8988T (cell line): ENCODE measurements at places on chromosomes 16 and 17.

GRCh38 chr16:24769806-24770205 is 40.4 kb downstream of the TNRC6A start:
- DNase-seq, result no peak

GRCh38 chr16:83794860-83795554 is 12.8 kb upstream of the HSBP1 start:
- no peak for DNase-seq

GRCh38 chr17:29156781-29157180 is 23.4 kb downstream of the MYO18A start:
- no peak for DNase-seq

DNA sequence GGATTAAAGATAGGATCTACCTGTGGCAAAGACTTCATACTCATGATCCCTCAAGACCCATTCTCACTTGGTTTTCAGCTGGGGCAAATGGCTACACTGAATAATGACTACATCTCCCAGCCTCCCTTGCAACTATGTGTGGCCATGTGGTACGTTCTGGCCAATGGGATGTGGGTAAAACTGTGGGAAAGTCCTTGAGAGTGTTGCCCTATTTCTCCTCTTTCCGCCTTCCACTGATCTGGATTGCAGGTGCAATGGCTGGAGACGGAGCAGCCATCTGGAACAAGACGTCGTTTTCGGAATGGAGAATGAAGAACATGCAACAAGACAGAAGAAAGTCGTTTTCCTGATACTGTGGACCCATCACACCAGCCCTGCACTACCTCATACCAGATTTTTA is 48.5 kb downstream of the HAPSTR1 start:
- no peak for DNase-seq

DNA sequence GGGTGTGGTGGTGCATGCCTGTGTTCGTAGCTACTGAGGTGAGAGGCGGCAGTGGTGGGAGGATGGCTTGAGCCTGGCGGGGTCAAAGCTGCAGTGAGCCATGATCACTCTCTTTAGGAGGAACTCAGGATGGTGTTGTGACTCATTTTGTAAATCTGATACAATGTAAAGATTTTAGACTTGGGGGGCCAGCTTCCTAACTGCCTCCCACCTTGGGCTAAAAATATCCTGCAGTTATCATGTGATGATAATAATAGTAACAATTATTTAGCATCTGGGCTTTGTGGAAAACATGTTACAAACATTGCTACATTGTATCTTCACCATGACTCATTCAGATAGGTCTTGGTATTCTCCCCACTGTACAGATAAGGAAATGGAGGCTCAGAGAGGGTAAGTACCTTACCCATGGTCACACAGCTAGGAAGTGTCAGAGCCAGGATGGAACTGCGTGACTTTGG is 7.4 kb downstream of the CTNS start:
- DNase-seq, result no peak

DNA sequence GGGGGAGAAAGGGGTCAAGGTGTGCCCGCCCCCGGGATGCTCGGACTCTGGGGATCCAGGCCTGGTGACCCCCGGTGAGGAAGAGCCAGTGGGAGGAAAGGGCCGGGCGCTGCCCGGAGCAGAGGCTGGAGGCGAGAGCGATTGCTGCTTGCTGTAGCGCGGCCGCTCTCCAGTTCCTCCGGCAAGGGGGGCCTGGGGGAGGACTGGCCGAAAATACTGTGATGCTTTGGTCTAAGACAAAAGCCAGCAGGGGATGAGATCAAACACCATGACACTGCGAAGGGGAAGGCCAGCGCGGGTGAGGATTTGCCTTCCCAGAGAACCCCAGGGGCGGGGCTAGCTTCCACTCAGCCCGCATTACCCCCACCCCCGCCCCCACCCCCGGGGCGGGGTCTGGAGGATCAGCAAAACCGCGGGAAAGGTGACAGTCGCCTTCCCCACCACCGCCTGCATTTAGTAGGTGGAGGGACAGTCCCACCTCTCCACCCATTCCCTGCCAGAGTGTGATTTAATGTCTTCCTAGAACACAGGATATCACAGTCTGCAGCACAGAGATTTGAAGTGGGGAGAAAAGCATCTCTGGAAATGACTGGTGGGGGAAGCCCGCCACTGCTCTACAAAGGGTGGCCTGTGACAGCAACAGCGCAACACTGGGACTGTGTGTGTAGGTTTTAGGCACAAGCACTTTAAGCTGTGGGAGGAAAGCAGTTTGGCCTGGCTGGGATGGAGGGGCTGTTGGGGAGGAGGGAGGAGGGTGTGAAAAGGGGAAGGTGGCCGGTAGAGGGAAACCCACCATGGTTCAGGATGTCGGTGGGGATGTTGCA is 25.7 kb downstream of the MRC2 start:
- DNase-seq, result peak; percentile 57

- DNase-seq, result no peak
Measured at GRCh38 chr16:17970816-17971331, 365.7 kb downstream of the NPIPA8 start.

- no peak for DNase-seq
Measured at GRCh38 chr16:89393738-89394406, 96.5 kb downstream of the ANKRD11 start.

- DNase-seq, result peak; percentile 6
Measured at GRCh38 chr17:78995761-78996451, 13.7 kb downstream of the CANT1 start.

- DNase-seq, result no peak
Measured at GRCh38 chr16:15829460-15829859, 27.4 kb downstream of the MYH11 start.

- DNase-seq, result no peak
Measured at GRCh38 chr17:71830866-71831265, 290.0 kb upstream of the SOX9 start.

- DNase-seq, result no peak
Measured at GRCh38 chr17:62300697-62301096, 79.7 kb upstream of the EFCAB3 start.

DNA sequence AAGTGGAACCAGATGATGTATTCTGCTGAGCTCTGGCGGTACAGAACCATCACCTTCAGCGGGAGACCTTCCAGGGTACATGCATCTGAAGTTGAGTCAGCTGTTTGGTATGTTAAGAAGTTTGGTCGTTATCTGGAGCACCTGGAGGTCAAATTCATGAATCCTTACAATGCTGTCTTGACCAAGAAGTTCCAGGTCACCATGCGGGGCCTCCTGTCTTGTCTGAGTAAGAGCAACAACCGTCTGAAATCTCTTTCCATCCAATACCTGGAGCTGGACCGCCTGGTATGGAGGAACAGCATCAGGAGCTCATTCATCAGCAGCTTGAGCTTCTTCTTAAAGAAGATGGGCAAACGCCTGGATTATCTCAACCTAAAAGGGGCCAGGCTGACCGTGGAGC is 4.0 kb downstream of the FBXO39 start:
- DNase-seq, result no peak

GRCh38 chr17:39252788-39253460 is 27.2 kb upstream of the STAC2 start:
- no peak for DNase-seq

GRCh38 chr16:12295395-12295794 is 318.9 kb downstream of the SNX29 start:
- no peak for DNase-seq

DNA sequence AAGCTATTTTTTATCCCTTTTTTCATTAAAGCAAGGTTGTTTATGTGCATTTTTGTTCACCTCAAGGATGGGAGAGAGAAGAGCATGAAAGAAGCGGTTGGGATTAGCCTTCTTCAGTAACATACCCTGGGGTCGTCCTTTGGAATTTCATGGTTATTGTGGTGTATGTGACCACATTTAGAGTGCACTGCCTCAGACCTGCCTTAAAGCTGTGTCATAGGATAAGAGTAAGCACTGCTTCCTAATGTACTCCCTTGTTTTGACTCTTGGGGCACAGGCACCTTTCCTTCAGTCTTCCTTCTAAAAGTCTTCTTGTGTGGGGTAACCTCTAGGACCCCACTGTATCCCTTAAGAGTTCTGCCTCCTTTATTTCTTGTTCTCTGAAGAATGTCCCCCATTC is 28.9 kb downstream of the TNRC6A start:
- no peak for DNase-seq

DNA sequence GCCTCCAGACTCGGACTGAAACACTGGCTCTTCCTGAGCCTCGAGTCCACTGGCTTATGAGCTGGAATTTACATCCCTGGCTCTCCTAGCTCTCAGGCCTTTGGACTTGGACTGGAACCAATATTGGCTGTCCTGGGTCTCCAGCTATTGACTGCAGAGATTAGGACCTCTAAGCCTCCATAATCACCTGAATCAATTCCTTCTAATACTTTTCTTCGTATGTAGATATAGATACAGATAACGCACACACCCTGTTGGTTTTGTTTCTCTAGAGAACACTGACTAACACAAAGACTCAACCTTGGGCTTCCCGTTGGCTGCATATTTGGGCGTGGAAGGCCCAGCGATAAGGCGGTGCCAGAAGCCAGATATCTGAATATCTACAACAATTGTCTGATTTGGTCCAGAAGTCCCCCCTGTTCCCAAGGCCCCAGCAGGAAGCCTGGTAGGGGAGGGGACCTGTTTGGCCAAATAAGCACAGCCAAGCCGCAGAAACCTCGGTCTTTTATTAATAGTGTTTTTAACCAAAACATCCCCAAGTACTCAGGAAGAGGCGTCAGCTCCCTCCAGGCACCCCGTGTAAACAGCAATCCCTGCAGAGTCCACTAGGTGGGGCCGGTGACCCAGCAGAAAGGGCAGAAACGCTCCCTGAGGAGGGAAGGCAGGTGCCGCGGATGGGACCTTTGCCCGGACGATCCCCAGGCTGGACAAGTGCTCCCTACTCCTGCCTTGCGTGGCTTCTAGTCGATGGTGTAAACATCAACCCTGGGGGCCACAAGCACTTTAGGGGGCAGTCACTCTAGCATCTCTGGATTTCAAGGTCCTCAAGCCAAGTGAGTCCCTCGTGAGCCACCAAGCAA is 57.0 kb downstream of the ABR start:
- peak; percentile 90 for DNase-seq

DNA sequence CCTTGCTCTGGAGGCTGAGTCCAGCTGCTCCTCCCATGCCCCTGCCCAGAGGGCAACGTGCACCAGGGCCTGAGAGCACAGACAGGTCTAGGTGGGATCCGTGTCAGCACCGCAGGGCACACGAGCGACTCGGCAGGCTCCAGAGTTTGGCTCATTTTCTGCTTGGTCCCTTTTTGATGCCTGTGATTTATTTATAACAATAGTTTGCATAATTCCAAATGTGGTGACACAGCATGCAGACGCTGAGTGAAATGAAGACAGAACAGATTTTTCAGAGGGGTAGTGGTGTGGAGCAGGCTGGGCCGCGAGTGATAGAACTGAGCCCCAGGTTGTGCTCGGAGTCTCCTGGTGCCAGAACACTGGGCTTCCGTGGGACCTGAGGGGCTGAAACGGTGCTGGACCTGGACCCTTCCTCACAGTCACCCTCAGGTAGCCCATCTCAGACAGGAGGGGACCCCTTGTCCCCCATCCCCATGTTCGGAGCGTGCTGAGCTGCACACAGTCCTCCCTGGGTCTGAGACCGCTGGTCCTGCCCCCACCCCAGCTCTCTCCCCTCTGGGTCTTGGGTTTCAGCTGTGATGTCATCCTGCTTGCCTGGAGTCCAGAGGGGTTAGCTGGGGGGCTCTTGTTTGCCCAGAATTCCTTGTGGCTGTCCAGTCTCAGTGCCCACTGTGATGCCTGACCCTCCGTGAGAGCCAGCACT is 95.9 kb downstream of the METRNL start:
- peak; percentile 6 for DNase-seq

DNA sequence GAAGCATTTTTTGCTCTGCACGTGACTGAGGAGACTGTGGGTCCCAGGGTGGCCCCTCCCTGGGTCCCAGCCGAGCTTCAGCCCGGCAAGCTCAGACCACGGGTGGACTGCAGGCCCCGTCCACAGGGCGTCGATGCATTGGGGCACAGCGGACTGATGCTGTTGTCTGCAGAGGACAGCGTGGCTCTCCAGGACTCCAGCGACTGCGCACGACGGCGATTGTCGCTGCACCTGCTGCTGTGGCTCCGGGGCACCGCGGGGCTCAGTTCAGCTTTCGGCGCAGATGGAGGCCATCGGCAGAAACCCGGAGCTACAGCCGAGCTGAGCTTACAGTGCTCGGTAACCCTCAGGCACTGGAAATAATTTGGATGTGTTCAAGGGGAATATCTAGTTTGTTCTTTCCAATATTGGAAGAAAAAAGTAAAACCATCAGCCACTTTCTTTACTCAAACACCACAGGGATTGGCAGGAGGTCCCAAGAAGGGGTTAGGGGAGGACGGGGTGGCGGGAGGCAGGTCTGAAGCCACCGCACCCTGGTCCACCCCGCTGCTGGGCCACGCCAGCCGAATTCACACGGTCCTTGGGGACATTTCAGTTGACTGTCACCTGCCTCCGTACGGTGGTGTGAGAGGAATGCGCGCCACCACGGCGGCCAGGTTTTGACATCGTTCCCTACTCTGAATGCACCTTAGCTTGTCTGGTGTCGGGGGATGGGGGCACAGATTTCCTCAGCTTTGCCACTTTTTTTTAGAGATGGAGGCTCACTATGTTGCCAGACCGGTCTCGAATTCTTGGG is 88.7 kb upstream of the RPH3AL start:
- no peak for DNase-seq

GRCh38 chr16:66113223-66113622 is 253.3 kb upstream of the CDH5 start:
- no peak for DNase-seq

DNA sequence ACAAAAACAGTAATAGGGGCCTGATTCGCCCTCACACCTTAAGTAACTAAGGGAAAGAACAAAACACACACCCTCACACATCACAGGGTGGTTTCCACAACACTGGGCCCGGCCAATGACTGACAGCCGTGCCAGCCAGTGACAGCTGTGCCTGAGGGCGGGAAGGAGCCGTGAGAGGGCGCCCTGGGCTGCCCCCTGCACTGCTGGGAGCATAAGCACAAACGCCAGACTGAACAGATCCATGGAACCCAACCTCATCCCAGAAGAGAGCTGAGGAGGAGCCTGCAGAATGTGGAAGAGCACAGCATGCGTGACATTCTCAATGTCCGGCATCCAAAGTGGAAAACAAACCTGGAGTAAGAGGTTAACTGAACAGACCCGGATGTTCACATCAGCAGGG is 16.0 kb downstream of the CSNK1D start:
- DNase-seq, result peak; percentile 68

GRCh38 chr17:49746791-49747490 is 17.0 kb downstream of the FAM117A start:
- no peak for DNase-seq

DNA sequence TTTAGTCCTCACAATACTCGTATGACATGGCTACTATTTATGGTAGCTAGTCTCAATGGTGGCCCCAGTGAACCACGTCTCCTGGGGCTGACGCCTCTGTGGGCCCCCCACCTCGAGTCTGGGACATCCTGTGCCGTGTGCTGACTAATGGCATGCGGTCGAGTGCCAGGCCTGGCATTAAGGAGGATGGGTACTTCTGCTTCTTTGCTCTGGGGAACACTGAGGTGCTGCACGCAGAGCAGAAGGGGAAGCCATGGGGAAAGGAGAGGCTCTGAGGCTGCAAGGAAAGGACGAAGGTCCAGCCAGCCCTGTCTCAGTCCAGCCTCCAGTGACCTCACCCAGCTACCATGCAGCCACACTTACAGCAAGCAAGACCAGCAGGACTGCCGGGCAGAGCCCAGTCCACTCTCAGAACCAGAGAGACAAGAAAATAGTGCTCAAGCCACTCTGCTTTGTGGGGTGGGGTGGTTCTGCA is 5.7 kb upstream of the MPRIP start:
- DNase-seq, result no peak
